ENCODE measurements at places on chromosomes 12 and 14.
A peak's percentile ranks its signal among the peaks of the same experiment; 100 is the strongest.

DNA sequence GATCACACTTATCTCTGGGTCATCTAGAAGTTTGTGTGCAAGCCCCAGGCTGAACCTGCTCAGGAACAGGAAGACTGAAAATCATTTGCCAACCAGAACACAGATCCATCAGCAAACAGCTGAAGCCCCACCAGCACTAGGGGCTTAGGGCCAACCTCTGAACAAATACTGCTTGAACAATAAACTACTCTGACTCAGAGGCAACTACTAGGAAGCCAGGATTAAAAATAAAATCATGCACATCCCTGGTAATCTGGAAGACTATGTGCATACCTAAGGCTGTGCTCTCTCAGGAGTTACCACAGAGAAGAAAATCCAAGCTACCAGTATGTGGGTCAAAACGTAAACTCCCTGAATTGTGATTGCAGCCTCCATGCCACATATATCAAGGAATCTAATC, 15.9 kb downstream of the GALNT8 start:
- DNase-seq = no peak

DNA sequence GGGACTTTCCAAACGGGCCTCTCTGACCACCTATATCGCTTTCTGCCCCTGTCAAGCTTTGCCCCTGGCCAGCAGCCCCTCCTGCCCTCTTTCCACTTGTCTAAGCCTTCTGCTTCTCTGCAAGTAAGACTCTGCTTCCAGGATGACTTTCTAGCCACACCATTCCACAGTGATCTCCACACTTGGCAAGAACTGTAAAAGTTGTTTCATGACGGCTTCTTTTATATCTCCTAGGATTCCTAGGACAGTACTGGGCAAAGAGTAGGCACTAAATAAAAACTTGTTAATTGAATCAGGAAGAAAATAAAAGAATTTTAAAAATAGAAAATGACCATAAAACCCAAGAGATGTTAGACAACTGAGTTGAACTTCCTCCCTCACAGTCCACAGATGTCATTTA, 1.8 kb upstream of the PTPN21 start:
- DNase-seq = no peak

DNA sequence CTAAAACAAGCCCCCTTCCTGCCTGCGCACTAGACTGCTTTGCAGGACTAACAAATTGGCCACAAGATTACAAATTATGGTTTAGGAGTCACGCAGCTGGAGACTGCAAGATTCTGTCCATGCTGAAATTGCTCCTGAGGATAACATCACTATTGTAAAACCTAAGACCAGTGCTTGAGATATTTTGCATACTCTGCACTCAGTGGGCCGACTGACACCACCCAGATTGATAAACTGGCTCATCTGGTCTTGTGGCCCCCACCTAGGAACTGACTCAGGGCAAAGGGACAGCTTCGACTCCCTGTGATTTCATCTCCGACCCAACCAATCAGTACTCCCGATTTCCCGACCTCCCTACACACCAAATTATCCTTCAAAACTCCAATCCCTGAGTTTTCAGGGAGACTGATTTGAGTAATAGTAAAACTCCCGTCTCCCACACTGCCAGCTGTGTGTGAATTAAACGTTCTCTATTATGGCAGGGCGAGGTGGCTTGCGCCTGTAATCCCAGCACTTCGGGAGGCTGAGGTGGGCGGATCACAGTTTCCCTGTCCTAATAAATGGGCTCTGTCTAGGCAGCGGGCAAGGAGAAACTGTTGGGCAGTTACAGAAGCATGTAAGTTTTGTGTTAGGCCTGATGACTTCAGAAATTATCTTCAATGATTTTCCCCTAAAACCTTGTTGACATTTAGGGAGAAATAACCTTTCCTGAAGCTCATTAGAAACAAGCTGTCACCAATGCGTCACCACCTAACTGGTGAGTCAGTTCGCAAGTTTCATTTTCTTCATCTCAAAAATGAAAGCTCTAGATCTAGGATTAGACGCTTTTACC, 5.3 kb upstream of the UBC start:
- no peak for DNase-seq

DNA sequence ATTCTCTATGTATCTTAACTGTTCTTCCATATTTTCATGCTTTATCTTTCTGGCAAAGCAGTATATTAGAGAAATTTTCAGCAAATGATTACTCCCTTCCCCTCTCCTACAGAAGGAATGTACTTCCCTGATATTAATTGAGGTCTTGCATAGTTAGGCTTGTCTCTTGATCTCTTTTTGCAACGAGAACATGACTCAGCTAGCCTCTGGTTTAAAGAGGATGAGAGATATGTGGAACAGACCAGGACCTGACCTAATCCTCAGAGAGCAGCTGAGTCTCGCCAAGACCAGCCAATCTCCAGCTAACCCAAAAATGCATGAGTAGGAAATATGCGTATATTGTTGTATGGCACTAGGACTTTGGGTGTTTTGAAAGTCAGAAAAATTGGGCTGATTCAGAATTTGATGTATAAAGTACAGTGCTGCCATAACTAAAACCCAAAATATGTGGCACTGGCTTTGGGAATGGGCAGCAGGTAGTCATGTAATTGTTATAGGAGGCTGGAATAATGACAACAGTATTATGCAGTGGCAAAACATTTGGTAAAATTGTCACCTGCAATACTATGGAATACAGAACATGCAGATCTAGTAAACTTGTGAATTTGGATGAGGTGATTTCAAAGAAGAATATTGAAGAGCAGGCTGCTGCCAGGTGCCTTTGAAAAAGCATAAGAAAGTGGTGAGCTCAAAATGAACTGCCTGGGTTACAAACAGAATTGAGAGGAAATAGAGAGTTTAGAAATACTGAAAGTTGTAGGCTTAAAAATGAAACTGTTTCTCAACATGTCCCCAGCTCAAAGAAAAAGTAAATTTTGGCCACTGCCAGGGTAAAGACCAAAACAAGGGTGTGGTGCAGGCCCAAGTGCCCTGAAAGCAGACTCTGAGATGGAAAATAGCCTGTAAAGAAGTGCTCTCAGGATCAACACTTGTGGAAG, 9.3 kb upstream of the USP15 start:
- no peak for DNase-seq

DNA sequence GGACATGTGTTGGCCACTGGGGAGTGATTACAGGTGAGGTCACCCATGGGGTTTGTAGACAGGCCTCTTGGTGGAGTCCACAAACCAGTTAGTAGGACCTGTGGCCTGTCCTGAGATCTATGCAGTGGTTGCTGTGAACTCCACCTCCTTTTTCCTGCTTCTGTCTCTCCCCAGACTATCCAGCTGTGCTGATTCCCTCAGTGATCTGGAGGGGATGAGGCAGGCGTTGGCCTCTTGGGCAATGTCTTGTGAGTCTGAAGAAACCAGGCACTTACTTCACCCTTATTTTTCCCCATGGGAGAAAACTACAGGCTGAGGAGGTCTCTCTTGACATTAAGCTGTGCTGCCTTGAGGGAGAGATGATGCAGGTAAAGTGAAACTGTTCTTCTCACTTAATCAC, 257.2 kb upstream of the PRICKLE1 start:
- DNase-seq = no peak

DNA sequence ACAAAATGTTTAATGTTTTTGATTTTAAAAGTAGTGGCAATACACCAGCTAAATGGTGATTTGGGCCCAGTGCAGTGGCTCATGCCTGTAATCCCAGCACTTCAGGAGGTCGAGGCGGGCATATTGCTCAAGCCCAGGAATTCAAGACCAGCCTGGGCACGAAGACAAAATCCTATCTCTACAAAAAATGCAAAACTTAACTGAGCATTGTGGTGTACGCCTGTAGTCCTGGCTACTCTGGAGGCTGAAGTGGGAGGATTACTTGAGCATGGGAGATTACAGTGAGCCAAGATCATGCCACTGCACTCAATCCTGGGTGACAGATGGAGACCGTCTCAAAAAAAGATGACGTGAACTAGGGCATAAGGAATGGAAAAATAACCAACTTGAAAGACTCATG, 4.7 kb downstream of the RPL36AL start:
- DNase-seq = no peak

GRCh38 chr12:75389061-75389460, 1.8 kb upstream of the GLIPR1L2 start:
- no peak for DNase-seq

DNA sequence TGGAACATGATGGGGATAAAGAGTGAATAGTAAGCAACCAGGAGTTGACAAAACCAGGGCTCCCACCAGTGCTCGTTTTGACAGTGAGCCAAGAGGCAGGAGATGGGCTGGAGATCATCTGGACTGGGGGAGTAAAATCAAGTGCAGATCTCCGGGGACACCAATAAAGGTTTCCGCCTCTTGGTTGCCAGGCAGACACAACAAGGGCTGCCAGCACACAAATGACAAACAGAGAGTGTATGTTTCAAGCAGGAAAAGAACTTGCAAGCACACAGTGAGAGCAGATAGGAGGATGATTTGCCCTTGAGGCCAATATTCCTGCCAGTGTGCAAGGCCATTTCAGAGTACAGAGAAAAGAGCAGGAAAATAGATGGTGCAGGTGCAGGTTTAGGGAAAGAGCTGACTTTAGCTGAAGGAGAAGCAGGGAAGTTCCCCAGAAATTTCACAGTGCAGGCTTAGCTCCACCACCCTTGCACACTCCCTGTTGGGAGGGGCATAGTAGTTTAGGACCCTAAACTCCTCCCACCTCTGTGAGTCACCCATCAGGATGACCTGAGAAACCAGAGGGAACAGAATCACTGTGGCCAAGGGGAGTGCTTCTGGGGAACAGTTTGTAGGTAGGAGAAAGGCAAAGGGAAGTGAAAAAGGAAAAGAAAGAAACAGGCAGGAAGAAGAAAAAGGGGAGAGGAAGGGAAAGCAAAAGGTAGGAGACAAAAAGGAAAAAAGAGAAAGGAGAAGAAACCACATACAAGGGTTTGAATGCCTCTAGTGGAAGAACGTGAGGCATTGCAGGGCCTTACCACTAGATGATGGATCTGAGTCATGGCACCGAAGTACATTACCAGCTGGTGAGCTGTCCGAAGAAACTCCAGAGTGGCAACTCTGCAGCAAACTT, 404.4 kb downstream of the SLC6A15 start:
- peak; percentile 21 for DNase-seq

- no peak for DNase-seq
Measured at GRCh38 chr12:79553863-79554574, 136.7 kb downstream of the PAWR start.

GRCh38 chr12:24854908-24855307, 94.0 kb downstream of the BCAT1 start:
- no peak for DNase-seq

DNA sequence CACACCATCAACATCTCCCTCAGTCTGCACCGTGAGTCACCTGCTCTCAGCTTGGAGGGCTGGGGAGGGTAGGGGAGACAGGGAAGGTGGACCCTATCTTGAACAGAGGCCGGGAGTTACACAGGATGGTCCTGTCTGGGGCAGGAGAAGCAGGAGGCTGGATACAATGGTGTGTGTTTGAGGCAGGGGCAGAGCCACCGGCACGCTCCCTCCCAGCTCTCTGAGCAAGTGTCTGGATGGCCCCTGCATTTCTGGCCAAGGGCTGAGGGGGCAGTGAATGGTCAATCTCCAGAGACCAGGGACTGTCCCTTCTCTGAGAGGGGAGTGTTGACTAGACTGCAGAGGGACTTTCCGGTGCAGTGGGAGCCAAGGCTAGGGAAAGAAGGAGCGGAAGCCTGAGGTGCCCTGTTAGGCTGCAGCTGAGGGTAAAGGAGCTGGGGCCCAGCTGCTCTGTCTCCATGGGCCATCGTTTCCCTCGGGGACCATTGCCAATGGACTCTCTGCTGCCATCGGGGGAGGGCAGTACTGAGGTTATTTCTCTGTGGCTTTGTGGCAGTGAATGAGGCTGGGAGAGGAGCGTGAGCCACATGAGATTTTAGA, 1.9 kb downstream of the LRP1-AS start:
- no peak for DNase-seq
